ENCODE measurements at places on chromosomes 2 and 18. TPM values are rescaled to one million over a fixed set of nuclear protein-coding genes. Genes with fewer than 3 reads are reported as not detected.

GRCh38 chr18:58900015-58900649 is 35.5 kb downstream of the ZNF532 start:
- H3K4me1 ChIP-seq = peaks cover 8% of the 10 kb centered on the region
- no peak overlapping the region for H3K4me3 ChIP-seq
- DNase-seq = no peak
- H3K27ac ChIP-seq = no peak overlapping the region
- H3K27me3 ChIP-seq = no peaks in the 10 kb centered on the region

GRCh38 chr2:10240911-10241610 is 61.6 kb upstream of the HPCAL1 start:
- DNase-seq = peak; percentile 48
- H3K4me3 ChIP-seq = no peak overlapping the region
- no peaks in the 10 kb centered on the region for H3K36me3 ChIP-seq
- H3K27ac ChIP-seq = no peak overlapping the region

GRCh38 chr2:128414351-128414750 is 95.7 kb upstream of the HS6ST1 start:
- H3K4me3 ChIP-seq = no peak overlapping the region
- peak; percentile 13 for DNase-seq
- H3K27me3 ChIP-seq = no peaks in the 10 kb centered on the region
- H3K36me3 ChIP-seq = no peaks in the 10 kb centered on the region

- no peak overlapping the region for H3K27ac ChIP-seq
- no peaks in the 10 kb centered on the region for H3K36me3 ChIP-seq
- no peaks in the 10 kb centered on the region for H3K4me1 ChIP-seq
- peak; percentile 71 for DNase-seq
These were observed 446.1 kb downstream of the ZNF804A start for GRCh38 chr2:185044323-185044874.

- H3K4me3 ChIP-seq = no peak overlapping the region
- H3K27me3 ChIP-seq = peaks cover 32% of the 10 kb centered on the region
- peaks cover 7% of the 10 kb centered on the region for H3K4me1 ChIP-seq
- no peak overlapping the region for H3K27ac ChIP-seq
- H3K36me3 ChIP-seq = no peaks in the 10 kb centered on the region
- no peak for DNase-seq
These were observed 44.3 kb upstream of the GLI2 start for GRCh38 chr2:120691410-120691809.

GRCh38 chr2:236538242-236538641 is 31.4 kb upstream of the ACKR3 start:
- H3K27ac ChIP-seq = no peak overlapping the region
- no peaks in the 10 kb centered on the region for H3K36me3 ChIP-seq
- no peaks in the 10 kb centered on the region for H3K4me1 ChIP-seq

- H3K4me3 ChIP-seq = no peak overlapping the region
- H3K27ac ChIP-seq = no peak overlapping the region
- no peaks in the 10 kb centered on the region for H3K27me3 ChIP-seq
- DNase-seq = no peak
- peaks cover 38% of the 10 kb centered on the region for H3K36me3 ChIP-seq
- H3K4me1 ChIP-seq = peaks cover 7% of the 10 kb centered on the region
These were observed 34.3 kb downstream of the GIGYF2 start for GRCh38 chr2:232731470-232731869.

GRCh38 chr2:127032621-127033020 is 74.3 kb downstream of the BIN1 start:
- no peak overlapping the region for H3K27ac ChIP-seq
- H3K4me3 ChIP-seq = no peak overlapping the region
- H3K4me1 ChIP-seq = no peaks in the 10 kb centered on the region
- no peaks in the 10 kb centered on the region for H3K36me3 ChIP-seq

GRCh38 chr18:43847164-43848091 is 570.1 kb upstream of the SYT4 start:
- H3K4me3 ChIP-seq = no peak overlapping the region
- H3K27me3 ChIP-seq = no peaks in the 10 kb centered on the region

DNA sequence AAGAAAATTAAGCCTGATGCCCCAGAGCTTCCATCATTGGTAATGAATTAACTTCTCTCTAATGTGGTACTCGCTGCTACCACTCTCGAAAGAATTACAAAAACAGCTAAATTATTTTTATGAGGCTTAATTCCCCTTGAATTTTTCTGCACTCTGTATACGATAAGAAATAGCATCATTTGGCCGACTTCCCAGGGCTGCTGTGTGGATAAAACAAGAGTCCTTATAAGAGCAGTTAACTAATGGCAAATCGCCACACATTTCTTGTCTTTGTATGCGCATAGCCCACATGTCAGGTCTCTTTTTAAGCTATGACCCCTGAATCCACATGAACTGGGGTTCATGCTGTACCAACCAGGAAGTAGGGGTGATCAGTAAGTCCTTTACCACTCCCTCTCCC is 668.4 kb downstream of the TMEM182 start:
- H3K27ac ChIP-seq = no peak overlapping the region
- no peaks in the 10 kb centered on the region for H3K36me3 ChIP-seq
- H3K4me1 ChIP-seq = no peaks in the 10 kb centered on the region

- H3K27me3 ChIP-seq = peaks cover 20% of the 10 kb centered on the region
- H3K4me1 ChIP-seq = no peaks in the 10 kb centered on the region
- H3K4me3 ChIP-seq = no peak overlapping the region
- no peak overlapping the region for H3K27ac ChIP-seq
- DNase-seq = no peak
These were observed 388.2 kb downstream of the MTX2 start for GRCh38 chr2:176657393-176657792.

- H3K27ac ChIP-seq = no peak overlapping the region
- no peak overlapping the region for H3K4me3 ChIP-seq
- DNase-seq = no peak
- no peaks in the 10 kb centered on the region for H3K27me3 ChIP-seq
- H3K4me1 ChIP-seq = no peaks in the 10 kb centered on the region
These were observed 132.1 kb upstream of the DLGAP1 start for GRCh38 chr18:4587204-4587603.

DNA sequence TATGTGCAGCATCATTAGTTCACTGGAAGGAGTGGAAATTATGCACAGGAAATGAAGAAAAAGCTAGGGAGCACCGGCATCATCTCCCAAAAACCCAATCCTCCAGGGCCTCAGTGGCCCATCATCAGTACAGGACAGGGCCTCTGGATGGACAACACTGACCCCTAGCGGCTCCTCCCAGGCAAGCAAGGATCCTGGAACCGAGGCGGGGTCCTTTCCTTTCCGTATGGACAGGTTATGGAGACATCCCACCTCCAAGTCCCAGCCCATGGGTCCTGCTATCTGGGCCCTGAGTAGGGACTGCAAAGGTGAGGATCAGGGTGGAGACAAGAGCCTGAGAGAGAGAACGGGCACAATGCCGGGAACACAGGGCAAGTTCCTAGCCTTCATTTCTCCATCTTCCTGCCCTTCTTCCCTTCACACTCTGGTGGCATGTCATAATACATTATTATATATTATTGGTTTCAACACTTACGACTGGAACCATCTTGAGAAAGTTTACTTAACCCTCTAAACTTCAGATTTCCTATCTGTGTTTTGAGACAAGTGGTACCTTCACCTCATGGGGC is 68.2 kb downstream of the ZNF516 start:
- no peak overlapping the region for H3K4me3 ChIP-seq
- H3K27me3 ChIP-seq = no peaks in the 10 kb centered on the region
- H3K36me3 ChIP-seq = no peaks in the 10 kb centered on the region
- H3K4me1 ChIP-seq = peaks cover 31% of the 10 kb centered on the region

DNA sequence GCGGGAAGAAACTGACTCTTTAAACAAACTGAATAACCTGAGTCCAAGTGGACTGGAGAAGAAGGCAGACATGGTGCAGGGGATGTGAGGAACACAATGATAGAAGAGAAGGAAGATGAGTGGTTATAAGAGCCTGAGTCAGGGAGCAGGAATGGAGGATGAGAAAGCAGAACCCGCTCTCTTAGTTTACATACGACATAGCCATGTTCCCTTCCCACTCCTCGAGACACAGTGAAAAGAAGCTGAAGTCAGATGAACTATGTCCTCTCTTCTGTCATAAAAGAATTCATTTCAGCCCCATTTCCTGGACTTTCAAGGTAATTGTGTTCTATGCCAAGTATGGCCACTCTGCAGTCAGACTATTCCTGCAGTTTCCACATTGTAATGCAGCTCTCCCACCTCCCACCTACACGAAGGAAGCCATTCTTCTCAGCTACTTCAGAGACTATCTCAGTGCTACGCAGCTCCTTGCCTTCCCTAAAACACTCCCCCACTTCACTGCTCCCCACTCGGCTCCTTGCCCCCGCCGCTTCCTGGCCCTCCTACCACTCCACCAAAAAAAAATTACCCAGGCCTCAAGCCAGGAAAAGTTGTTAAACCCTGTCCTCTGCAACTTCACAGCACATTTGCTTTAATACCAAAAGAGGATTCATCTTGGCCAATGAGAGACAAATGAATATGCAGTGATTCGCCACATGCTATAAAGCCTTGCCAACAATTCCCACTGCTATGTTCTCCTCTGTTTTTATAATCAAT is 323.4 kb upstream of the EPHA4 start:
- no peak overlapping the region for H3K4me3 ChIP-seq
- DNase-seq = no peak
- H3K36me3 ChIP-seq = no peaks in the 10 kb centered on the region
- peak overlapping the region; percentile 35 for H3K27ac ChIP-seq
- H3K27me3 ChIP-seq = no peaks in the 10 kb centered on the region

- H3K4me3 ChIP-seq = no peak overlapping the region
- H3K27ac ChIP-seq = no peak overlapping the region
- no peaks in the 10 kb centered on the region for H3K4me1 ChIP-seq
These were observed 19.9 kb downstream of the SNED1 start for GRCh38 chr2:241018051-241018891.

- no peaks in the 10 kb centered on the region for H3K4me1 ChIP-seq
- H3K27me3 ChIP-seq = no peaks in the 10 kb centered on the region
- H3K27ac ChIP-seq = no peak overlapping the region
- H3K4me3 ChIP-seq = no peak overlapping the region
- no peak for DNase-seq
- no peaks in the 10 kb centered on the region for H3K36me3 ChIP-seq
These were observed 392.0 kb upstream of the LYPD1 start for GRCh38 chr2:133061874-133062593.

DNA sequence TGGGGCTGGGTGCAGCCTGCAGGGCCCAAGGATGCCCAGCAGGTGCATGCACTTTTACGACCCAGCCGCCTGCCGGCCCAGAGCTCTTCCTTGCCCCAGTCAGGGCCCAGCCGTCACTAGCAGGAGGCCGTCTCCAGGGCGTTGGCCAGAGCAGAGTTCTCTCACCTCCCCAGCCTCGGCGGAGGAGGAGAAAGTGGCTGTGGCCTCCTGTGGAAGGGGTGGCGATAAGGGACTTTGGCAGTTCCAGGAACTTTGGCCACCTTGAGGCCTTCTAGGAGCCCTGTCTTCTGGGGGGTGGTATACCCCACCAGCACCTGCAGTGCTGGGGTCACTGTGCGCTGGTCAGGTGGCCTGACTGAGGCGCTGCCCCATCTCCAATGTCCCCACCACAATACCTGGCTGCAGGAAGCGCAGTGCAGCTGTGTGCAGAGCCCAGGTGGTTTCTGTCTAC is 22.0 kb downstream of the NPPC start:
- no peak overlapping the region for H3K27ac ChIP-seq
- H3K27me3 ChIP-seq = peaks cover 3% of the 10 kb centered on the region
- DNase-seq = no peak
- no peak overlapping the region for H3K4me3 ChIP-seq

GRCh38 chr2:222284466-222284865 is 14.3 kb downstream of the PAX3 start:
- H3K4me3 ChIP-seq = no peak overlapping the region
- H3K27ac ChIP-seq = no peak overlapping the region
- H3K36me3 ChIP-seq = no peaks in the 10 kb centered on the region

- no peaks in the 10 kb centered on the region for H3K27me3 ChIP-seq
- peaks cover 27% of the 10 kb centered on the region for H3K36me3 ChIP-seq
- DNase-seq = no peak
- H3K4me3 ChIP-seq = no peak overlapping the region
These were observed 165.6 kb downstream of the MYO1B start for GRCh38 chr2:191410646-191411436.

DNA sequence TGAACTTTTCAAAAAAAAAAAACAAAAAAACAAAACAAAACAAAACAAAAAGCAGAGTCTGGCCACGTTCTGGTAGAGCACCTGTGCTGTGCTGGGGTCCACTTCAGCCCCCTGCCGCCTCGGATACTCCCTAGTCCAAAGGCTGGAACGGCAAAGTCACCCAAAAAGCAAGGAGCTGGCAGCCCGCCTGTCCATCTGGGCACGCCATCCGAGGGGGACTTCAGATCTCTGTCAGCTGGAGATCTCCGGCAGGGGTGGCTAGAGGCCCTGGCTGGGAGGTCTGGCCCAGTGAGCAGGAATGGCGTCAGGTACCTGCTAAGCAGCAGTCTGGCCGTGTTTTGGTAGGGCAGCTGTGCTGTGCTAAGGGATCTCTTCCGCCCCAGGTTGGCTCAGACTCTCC is 152.3 kb upstream of the ZNF516 start:
- no peak overlapping the region for H3K27ac ChIP-seq
- peaks cover 6% of the 10 kb centered on the region for H3K27me3 ChIP-seq
- H3K36me3 ChIP-seq = no peaks in the 10 kb centered on the region
- no peaks in the 10 kb centered on the region for H3K4me1 ChIP-seq
- no peak overlapping the region for H3K4me3 ChIP-seq

DNA sequence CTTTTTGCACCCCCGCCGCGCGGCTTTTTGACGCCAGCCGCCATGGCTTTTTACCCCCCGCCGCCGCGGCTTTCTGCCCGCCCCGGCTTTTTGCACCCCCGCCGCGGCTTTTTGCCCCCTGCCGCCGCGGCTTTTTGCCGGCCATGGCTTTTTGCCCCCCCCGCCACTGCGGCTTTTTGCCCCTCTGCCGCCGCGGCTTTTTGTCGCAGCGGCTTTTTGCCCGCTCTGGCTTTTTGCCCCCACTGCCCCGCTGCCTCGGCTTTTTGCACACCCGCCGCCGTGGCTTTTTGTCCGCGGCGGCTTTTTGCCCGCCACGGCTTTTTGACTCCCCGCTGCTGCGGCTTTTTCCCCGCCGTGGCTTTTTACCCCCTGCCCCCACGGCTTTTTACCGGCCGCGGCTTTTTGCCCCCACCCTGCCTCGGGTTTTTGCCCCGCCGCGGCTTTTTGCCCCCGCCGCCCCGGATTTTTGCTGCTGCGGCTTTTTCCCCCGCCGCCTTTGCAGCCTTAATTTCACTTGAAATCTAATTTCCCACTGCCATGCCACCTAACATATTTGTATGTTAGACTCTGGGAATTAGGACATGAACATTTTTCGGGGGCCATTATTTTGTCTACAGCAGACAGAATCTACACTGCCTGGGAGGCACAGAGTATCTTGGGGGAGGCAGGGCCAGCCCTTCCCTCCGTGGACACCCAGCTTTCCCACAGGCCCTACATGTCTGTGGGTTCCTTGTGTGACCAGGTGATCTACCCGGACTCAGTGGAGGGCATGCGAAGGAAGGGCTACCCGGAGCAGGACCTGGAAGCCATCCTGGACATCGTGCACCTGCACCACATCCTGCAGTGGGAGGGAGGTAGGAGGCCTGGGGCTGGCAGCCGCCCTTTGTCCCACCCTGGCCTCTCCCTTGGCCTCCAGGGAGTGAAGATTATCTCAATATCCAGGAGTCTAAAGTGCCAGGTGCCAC is 3031.0 kb upstream of the TEKT4 start:
- H3K4me3 ChIP-seq = peak overlapping the region; percentile 36
- no peak overlapping the region for H3K27ac ChIP-seq
- H3K4me1 ChIP-seq = peaks cover 6% of the 10 kb centered on the region
- no peak for DNase-seq
- no peaks in the 10 kb centered on the region for H3K36me3 ChIP-seq

The ST3GAL5 gene
- total RNA-seq = 17.8 TPM

The INPP5D gene
- total RNA-seq = 6.5 TPM

The DNAH7 gene
- 1.2 TPM for total RNA-seq

The ATP6V1B1 gene
- 42.0 TPM for total RNA-seq

The NXPH2 gene
- not detected for total RNA-seq

The HOXD9 gene
- 3.1 TPM for total RNA-seq

The SAG gene
- total RNA-seq = not detected

The MC5R gene
- not detected for total RNA-seq
